Right atrium auricular region (tissue), 2 donors: ENCODE measurements at places on chromosomes 6 and 20.

DNA sequence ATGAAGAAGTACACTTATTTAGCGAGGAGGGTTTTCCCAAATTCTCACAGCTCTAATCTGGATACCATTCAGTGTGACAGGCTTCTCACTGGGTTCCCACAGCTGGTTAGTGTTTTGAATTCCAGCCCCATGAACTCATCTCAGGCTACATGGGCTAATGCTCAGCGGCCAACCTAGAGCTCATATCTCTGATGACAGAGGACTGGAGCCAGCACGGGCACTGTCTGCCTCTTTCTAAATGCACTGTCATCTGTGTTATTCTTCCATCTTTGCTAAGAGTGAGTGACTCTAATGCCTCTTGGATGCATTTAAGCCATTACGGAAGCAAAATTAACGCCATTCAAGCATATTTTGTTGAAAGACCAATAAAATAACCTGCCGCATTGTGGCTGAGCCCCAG lies 308.9 kb upstream of the JAG1 start:
- peak; percentile 82 for DNase-seq

GRCh38 chr6:72535124-72535523 lies 86.7 kb upstream of the KCNQ5 start:
- DNase-seq: no peak

GRCh38 chr6:90765491-90765890 lies 178.6 kb upstream of the MAP3K7 start:
- DNase-seq: no peak

DNA sequence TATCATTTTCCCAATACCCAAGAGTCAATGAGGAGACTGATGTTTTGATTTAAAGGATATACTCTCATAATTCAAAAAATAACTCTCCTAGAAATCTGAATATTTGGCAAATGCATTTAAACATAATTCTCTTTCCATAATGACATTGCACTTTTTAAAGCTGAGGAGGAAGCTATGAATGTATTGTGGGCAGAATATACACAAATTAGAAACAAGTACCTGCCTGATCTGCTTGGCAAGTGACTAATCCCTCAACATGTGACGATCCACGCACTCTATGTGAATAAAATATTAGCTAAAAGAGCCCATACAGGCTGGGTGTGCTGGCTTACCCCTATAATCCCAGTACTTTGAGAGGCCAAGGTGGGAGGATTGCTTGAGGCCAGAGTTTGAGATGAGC lies 88.3 kb upstream of the CCDC28A start:
- no peak for DNase-seq

DNA sequence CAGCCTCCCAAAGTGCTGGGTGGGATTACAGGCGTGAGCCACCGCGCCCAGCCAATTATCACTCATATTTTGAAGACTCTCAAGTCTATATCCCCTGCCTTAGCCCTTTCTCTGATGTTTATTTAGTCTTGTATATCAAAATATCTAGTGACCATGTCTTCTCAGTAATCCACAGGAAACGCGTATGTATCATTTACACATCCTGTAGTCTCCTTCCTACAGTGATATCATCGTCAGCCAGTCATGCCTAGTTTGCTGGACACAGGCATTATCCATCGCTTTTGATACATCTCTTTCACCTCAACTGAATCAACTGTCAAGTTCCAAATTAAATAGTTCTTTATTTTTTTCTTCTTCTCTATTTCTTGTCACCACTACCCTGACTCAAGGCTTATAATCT lies 223.7 kb downstream of the NKAIN2 start:
- no peak for DNase-seq

DNA sequence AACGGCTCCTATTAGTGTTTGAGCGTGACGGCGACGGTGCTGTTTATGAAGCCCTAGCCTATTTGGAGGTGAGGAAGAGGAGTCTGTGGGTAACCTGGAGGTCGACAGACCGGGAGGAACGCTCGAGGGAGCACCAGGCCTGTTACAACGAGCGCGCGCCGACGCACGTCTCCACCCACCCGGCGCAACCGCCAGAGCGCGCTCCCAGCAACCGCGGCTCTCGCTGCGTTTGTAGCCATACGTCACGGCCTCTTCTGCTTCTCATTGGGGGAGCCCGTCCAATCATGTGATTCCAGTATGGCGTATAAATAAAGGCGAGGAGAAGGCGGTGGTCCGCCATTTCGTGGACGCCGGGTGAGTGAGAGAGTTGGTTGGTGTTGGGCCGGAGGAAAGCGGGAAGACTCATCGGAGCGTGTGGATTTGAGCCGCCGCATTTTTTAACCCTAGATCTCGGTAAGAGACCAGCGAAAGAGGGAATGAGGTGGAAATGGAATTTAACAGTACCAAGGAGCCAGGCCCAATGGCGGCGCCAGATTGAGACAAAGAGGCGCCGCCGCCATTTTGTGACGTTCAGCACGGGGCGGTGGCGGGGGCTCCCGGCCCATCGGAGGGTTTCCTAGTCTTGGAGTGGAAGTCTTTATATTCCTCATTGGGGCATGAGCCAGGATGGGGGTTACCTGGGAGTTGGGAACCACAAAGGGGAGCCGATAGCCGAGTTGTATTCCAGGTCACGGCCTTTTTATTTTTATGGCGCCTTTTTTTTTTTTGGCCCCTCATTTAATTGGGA lies at the start of gene SRSF3:
SRSF3 (plus strand) TSS at position 334 of the 787 bp plus-strand sequence. CDS start 2,401 bp downstream, outside the sequence.
- peak; percentile 98 for DNase-seq

DNA sequence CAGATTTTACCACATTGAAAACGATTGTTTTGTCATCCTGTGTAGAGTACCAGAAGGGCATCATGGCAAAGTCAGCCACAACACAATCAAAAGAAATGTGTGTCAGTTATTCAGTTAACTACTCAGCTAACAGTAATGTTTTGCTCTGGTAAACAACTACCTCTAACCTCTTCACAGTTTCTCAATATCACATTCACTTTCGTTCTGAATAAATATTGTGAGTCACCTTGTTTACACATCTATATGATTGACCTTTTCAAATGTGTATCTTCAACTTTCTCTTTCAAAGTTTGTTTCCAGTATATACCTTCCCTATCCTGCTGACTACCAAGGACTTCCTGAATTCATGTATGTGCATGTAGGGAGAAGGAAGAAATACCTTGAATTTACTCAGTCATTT lies 216.6 kb upstream of the UFL1 start:
- no peak for DNase-seq

- DNase-seq: no peak
These were observed 11.0 kb upstream of the NOL7 start for GRCh38 chr6:13604135-13604534.

DNA sequence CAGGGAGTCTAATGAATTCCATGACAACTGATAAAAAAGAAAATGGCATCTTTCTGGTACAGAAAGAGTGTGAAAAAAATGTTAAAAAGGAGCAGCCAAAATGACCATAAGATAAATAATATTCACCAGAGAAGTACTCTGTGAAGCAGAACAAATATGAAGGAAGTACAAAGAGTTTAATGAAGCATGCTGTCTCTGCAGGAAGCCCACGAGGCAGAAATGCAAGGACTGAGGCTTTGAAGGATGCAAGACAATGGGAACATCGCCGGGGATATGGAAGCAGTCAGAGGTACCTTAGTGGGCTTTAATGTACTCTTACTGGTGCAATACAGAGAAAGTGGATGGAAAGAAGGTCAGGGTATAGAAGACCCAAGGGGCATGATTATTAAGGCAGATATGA lies 50.7 kb downstream of the NOX3 start:
- no peak for DNase-seq

DNA sequence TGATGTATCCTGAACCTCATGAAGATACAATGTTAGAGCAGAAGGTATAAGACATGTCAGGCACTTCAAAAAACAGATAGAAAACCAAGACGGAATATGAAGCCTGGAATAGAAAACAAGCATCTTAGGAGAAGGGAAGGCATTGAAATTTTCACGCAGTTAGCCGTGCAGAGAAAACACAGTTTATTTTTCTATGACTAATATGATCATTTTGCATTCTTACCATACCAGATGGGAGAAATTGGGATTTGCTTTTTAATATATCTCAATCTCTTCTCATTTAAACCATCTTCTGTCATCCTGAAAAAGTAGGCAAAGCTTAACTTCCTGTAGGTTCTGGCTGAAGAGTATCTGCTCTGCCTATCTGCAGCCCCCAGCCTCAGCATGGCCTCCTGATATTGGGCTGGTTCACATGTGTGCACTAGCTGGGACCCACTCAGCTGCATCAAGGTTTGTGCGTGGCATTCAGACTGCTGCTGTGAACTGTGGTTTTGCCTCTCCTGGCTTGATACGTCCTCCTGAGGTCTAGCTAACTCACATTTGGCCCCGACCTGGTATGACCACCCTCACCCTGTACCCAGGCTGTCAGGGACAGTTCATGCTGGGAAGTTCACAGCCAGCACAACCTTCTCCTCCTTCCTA lies 392.5 kb upstream of the SASH1 start:
- no peak for DNase-seq

GRCh38 chr6:28802417-28803336 lies 121.1 kb downstream of the TRIM27 start:
- DNase-seq: no peak

DNA sequence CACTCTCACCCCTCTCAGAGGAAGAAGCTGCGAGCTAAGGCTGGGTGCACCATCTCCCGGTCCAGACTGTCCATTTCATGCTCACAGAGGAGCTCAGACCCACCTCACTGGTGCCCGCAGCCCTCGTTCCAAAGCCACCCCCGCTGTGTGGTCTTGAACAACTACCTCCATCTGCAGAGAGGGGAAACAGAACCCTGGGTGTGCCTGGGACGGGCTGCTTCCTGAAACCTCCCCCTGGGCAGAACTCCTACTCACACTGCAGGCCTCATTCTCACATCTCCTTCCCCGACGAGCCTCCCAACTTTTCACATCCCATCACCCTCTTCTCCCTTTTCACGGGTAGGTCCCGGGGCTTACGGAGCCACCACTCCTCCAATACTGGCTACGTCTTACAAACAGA lies 18.1 kb downstream of the PMEPA1 start:
- DNase-seq: no peak

GRCh38 chr6:17042422-17043147 lies 59.3 kb upstream of the STMND1 start:
- no peak for DNase-seq
